ENCODE measurements at places on chromosomes 1 and 21.

DNA sequence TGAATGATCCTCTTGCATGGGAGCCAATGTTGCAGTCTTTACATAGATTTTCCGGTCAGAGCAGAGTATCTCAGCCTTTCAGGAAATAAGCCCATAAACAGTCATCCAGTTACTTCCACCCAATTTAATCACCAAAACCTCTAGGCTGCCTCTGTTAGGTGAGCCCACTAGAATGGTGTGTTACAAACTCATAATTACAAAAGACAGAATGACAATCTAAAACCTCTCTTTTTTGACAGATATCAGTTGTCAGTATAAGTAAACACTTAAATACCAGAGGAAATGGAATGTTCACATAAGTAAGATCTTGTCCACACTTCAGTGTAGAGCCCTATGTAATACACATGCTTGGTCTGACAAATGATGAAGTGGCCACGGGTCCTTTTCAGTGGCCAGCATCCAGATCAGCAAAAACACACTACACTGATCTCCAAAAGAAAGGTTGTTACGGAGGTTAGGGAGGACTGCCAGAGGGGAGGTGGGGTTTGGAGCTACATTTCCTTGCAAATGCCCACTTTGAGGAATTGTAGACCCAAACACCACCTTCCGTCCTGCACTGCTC lies 71.3 kb upstream of the FBXO28 start:
- DNase-seq, result no peak

- no peak for DNase-seq
Observed at GRCh38 chr1:3349161-3349967, 105.1 kb upstream of the ARHGEF16 start.

GRCh38 chr1:185376288-185376687 lies 59.2 kb upstream of the IVNS1ABP start:
- no peak for DNase-seq

GRCh38 chr1:31645274-31645568 lies 545 bp upstream of the PEF1 start:
- DNase-seq, result no peak

DNA sequence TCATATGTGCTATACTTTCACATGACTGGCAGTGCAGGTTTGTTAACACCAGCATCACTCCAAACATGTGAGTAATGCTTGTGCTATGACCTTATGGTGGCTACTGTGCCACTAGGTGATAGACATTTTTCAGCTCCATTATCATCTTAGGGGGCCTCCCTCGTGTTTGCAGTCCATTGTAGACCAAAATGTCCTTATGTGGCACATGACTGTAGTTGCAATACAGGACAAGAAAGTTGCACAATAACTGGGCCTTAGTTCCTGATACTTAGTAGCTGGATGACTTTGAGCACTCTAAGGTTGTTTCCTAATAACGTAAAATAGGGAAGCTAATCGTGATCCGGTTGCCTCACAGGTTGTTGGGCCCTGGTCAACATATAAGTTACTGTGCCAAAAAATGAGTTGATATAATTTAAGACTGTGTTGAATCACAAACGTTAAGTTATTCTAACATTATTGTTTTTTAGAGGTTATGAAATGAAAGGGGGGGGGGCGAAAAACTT lies 511 bp upstream of the SNX27 start:
- peak; percentile 75 for DNase-seq

- peak; percentile 81 for DNase-seq
Observed at GRCh38 chr1:26784023-26784871, 3.5 kb upstream of the PIGV start.

Data from upper lobe of left lung (tissue), 6 donors.